ENCODE measurements at places on chromosomes 3 and 15.

DNA sequence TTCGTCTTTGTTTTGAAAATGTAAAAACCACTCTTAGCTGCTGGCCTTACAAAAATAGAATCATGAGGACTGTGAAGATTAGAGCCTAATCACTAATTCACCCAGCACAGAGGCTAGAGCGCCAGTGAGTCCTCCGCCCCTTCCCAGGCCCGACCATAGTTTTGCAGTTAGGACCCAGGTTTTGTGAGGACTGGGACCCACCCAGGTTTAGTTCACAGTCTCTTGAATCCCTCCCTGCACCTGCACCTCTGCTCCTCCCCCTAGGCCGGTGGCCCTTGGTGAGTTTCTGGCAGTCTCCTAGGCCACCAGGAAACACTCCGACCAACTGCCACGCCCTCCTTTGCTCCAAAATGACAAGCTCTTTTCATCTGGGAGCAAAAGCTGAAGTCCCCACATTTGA, 136.0 kb upstream of the CCDC54 start:
- no peak for DNase-seq

DNA sequence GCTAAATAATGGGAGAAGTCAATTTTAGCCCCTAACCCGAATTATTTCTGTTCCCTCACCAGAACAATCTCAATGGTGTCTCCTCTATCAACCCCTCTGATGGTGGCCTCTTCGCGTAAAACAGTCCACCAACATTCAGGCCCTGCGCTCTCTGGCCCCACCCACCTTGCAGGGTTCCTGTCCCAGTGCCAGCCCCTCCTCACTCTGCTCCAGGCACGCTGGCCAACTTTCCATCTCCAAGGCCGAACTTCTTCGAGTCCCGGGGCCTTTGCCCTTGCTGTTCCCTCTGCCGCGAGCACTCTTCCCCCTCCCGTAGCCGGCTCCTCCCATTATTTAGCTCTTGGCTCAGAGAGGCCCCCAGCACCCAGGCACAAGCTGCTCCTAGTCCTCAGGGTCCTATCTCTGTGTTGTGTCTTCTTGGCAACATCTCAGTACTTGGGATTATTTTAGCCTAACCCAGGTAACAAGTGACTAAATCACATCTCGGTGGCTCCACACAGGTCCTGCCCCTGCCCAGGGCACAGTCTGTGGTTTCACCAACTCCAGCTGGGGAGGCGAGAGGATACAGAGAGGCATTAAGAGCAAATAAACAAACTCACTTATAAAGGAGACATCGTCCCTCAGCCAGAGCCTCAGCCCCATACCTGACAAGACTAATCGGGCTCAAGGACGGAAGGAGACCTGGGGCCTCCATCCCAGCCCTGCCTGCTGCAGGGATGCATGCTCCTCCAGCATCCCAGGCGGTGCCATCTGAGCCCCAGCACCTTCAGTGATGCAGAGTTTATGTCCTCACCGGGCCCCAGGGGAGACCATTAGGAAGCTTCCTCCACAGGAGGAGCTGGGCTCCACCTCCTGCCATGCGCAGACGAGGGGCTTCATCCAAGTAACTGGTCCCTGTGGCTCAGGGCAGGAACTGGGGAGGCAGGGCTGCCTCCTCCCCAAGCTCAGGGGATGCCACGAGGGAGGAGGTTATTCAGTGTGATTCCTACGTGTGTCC, 19.7 kb upstream of the IQSEC1 start:
- no peak for DNase-seq

- no peak for DNase-seq
These were observed 617.5 kb downstream of the ZPLD1 start for GRCh38 chr3:103052236-103052830.

DNA sequence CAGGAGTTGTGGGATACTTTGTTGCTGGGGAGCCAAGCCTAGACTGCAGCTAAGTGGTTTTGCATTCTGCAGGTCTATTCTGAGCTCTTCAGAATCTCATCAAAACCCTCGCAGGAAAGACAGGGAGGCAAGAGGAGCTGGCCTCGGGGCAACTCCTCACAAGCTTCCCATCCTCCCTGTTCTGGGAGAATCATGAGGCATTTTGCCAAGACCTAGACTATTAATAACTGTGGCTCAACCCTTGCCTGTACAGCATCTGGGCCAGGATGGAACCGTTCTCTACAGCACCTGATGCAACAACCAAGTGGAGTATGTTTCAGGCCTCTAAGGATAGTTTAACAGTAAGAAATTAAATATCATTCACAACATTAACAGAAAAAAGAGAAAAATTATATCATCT, 20.2 kb upstream of the SLC6A20 start:
- DNase-seq, result no peak

- DNase-seq, result no peak
These were observed 27.9 kb downstream of the CD276 start for GRCh38 chr15:73712107-73712506.

DNA sequence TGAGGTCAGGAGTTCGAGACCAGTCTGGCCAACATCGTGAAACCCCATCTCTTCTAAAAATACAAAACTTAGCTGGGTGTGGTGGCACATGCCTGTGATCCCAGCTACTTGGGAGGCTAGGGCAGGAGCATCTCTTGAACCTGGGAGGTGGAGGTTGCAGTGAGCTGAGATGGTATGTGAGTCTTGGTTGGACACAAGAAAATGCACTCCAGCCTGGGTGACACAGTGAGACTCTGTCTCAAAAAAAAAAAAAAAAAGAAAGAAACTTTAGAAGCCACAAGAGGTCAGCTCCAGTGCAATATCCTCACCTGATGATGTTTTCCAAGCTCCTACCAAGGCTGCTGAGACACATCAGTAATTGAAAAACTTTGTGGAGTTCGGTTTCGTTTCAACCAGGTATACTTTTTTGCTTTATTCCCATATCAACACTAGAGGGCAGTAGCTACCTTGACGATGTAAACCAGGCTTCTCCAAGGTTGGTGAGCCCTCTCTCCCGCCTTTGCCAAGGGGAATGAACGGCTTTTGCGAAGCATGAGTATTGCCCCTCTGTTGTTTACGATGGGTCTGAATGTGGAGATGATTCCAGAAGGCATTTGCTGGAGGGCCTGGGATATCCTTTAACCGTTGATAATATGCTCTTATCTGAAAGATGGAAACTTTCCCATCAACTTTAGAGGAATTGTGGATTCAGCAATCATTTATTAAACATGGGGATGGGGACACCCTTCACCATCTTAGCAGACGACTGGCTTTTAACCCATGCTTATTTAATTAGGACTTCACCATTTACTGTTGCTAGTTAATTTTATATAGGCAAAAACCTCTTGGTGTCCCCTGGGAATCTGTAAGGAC, 202.8 kb downstream of the SV2B start:
- DNase-seq, result peak; percentile 90

DNA sequence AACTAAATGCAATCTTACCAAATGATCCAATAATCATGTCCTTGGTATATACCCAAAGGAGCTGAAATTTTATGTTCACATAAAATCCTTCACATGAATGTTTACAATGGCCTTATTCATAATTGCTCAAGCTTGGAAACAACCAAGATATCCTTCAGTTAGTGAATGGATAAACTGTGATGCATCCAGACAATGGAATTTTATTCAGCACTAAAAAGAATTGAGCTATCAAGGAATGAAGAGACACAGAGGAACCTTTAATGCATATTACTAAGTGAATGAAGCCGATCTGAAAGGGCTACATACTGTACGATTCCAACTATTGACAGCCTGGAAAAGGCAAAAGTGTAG, 168.4 kb downstream of the PDE8A start:
- no peak for DNase-seq

- DNase-seq, result no peak
These were observed 395.2 kb downstream of the MECOM start for GRCh38 chr3:169268286-169268776.

GRCh38 chr3:184772667-184773272, 39.2 kb upstream of the VPS8 start:
- DNase-seq, result no peak

GRCh38 chr3:38651153-38651789, 1.8 kb upstream of the SCN5A start:
- peak; percentile 39 for DNase-seq

DNA sequence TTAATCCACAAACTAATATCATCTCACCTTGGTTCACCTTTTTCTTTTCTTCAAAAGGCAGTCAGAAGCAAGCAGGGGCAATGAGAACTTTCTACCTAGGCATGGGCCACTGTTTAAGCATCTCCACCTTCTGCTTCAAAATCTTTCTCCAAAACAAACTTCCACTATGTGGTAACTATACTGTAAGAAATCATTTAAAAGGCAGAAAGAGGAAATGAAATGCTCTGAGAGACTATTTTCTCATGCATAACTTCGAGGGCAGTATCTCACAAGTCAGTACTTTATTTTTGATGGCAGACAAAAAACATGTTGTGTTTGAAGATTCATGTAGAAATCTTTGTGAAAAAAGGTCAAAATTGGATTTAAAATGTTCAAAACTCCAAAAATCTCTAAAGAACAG, 419.7 kb downstream of the ZBTB20 start:
- DNase-seq, result no peak

GRCh38 chr3:194826594-194826993, 140.9 kb downstream of the FAM43A start:
- DNase-seq, result no peak

DNA sequence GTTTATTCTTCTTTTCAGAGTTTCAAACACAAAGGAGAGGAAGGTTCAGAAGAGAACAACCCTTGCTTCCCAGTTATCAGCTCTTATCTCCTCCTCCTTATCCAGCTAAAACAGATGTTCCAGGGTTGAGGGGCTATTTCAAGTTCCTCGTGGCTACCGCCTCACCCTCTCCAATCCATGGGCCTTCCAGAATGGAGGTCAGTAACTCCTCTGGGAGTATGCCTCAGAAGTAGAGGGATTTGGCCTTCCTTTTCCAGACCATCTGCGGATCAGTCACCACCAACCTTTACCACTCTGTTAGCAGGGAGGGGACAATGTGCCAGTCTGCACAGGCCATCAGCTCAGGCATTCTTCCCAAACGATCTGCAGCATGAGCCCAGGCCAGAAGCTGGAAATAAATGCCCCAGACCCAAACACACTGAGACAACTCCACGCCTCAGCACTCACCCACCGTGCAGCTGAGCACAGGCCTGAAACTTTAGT, 14.8 kb downstream of the HTR3C start:
- no peak for DNase-seq

DNA sequence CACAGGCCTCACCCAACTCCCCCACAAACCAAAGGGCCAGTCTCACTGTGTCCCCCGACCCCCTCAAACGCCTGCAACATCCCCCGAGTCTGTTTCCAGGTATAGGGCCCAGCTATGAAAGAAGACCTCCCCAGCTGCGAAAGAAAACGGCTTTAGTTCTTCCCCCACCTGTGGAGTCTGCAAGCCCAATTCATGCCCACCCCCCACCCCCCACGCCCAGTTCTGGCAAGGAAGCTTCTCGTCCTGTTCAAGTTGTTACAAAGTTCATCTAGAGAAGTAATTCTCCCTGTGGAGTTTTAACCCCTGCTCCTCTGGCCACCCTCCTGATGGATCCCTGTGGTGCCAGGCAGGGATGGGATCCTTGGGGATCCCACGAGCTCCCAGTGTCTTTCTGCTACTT, 54.4 kb downstream of the CCDC66 start:
- DNase-seq, result no peak

DNA sequence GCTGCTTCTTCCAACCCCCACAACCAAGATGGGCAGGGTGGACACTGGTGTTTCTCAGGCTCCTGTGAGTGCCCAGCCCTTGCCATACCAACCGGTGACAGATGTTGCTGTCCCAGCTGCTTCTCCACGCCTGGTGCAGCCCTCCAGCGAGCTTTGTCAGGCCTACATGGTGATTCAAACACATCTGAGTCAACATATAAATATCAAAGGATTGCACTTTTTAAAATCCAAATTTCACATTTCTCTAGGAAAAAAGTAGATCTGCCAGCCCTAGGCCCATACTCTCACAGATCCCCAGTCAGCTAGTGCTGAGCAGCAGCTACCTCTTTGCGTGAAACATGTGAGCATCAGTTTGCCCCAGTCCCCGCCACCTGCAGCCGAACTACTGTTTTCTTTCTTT, 52.7 kb downstream of the RPN1 start:
- no peak for DNase-seq

DNA sequence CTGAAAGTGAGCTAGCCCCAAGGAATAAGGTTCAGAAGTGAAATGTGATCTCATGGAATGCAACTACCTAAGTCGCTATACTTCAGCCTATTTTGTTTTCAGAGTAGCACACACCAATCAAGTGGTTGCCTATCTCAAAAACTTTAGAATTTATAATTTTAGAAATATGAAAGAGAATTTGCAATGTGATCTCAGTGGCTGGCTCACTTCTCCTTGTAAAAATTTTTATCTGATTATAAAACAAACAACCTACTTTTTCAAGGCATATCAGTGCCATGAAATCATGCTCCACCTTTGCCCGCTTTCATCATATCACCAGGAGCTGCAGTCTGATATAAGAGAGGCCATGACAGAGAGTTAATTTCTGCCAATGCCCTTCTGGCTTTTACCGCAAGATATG, 47.3 kb downstream of the CLDN11 start:
- no peak for DNase-seq

GRCh38 chr15:49855917-49856637, 235.2 kb downstream of the DTWD1 start:
- DNase-seq, result no peak
